ENCODE measurements at places on chromosomes 16 and 17.
A peak's percentile ranks its signal among the peaks of the same experiment; 100 is the strongest.

- DNase-seq: no peak
Measured at GRCh38 chr16:5366126-5366525, 268.5 kb upstream of the EEF2KMT start.

DNA sequence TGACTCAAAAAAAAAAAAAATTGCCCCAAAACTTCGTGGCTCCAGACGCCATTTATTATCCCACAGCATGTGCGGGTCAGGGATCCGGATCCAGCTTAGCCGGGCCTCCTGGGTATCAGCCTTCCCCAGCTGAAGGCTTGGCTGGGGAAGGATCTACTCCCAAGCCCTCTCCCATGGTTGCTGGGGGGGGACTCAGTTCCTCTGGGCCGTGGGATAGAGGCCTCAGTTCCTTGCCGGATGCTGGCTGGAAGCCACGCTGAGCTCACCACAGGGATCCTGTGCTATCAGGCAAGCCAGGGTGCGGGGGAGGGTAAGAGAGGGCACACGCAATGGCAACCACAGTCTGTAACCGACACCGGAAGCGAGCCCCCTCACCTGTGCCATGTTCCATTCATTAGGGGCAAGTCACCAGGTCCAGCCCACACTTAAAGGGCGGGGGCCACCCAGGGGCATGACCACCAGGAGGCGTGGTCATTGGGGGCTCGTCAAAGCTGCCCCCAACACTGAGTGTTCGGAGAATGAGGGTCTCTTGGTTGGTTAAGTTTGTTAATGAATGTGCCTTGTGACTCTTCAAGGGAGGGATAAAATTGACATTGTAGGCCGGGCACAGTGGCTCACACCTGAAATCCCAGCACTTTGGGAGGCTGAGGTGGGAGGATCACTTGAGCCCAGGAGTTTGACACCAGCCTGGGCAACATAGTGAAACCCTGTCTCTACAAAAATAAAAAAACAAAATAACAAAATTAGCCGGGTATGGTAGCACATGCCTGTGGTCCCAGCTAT is 210.0 kb upstream of the GSE1 start:
- DNase-seq: no peak

DNA sequence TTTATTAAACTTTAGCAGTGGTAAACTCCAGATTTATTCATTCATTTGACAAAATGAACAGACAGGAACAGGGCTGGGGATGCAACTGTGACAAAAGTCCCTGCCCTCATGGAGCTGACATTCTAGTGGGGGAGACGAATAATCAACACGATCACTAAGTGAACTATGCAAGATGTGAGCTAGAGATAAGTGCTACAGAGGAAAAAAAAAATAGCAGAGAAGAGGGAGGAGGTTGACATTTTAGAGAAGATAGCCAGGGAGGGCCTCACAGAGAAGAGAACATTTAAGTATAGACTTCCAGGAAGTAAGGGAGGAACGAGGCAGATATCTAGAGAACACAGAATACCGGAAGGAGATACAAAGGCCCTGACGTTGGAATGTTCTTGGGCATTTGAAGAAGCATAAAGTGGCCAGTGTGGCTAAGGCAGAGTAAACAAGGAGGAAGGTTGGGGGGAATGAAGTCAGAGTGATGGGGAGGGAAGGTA is 17.9 kb upstream of the AP1G1 start:
- no peak for DNase-seq

- peak; percentile 16 for DNase-seq
Measured at GRCh38 chr17:79023886-79024771, at the start of gene C1QTNF1. Gene C1QTNF1, plus strand, starts transcription at chr17:79024169. Its CDS starts 19,800 bp downstream, at chr17:79043969.

GRCh38 chr16:17939723-17940122 is 396.8 kb downstream of the NPIPA8 start:
- no peak for DNase-seq

DNA sequence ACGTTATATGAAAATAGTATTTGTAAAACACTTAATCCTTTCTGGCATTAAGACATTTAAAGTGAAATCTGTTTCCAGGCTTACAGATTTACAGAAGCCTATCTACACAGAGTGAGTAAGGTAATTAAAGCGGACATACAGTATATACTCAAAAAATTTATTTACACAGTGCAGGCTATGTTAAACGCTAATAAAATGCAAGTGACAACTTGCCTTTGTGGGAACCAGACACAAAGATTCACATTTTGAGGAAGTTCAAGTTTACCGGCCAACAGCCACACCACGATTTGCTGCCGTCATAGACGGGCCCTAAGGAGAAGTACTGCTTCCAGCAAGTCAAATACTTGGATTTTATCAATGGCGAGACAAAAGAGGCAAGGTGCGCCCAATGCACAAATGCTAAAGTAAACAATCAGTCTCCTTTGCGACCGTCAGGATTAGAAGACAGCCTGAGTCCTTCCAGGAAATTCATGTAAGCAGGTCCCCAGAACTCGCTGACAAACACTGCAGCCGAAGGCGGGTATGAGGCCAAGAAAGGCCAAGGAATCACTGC is 801 bp downstream of the VPS35 start:
- DNase-seq: no peak

DNA sequence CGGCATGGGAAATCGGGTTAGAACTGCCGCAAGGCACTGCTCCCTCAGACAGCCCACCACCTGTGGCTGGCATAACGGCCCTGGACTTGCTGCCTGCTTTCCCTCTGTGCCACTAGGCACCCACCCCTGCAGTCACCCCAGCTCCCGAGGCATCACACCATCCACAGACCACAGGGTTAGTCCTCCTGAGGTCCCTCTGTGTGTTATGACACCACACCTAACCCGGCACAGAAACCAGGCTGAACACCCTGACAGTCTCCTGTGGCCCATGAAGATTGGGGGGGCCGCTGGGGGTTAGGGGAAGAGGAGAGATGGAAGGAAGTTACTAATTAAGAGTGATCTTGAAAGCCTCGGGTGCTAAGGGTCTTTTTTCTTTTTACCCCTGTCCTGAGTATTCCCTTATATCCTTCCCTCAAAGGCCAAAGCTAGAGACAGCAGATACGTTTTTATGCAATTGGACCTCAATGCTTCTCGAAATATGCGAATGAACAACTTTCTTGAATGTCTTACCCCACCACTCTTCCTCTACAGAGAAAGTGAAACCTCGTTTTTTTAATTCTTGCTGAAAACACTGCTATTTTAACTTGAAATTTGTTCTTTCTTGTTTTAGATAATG is 7.0 kb downstream of the CYTH1 start:
- no peak for DNase-seq

- DNase-seq: no peak
Measured at GRCh38 chr16:48218473-48218872, 25.6 kb upstream of the LONP2 start.

DNA sequence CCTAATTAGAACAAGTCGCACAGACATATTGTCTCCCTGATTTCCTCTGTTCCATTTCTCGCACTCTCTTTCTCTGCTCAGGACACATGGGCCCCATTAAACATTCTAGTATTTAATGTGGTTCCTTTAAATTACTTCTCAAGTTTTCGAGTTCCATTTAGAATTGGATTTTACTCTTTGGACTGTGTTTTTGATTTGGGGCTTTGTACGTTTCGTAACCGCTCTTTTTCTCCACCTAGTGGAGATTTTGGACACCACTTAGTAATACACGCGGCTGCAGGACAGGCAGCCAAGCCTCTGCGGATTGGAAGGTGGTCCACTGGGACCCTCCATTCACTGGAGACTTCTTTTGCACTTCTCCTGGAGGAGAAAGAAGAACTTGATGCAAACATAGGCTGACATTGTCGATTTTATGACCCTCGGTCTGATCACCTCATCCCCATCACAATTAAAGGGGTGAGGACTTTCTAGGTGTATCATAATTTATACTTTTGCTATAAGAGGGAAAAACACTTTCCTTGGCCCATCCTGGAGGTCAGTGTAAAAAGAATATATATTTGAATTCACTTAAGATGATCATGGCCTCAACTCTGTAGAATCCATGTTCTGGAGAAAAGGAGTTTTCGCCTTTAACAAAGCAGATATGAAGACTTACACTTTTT is 85.7 kb downstream of the NOG start:
- no peak for DNase-seq

DNA sequence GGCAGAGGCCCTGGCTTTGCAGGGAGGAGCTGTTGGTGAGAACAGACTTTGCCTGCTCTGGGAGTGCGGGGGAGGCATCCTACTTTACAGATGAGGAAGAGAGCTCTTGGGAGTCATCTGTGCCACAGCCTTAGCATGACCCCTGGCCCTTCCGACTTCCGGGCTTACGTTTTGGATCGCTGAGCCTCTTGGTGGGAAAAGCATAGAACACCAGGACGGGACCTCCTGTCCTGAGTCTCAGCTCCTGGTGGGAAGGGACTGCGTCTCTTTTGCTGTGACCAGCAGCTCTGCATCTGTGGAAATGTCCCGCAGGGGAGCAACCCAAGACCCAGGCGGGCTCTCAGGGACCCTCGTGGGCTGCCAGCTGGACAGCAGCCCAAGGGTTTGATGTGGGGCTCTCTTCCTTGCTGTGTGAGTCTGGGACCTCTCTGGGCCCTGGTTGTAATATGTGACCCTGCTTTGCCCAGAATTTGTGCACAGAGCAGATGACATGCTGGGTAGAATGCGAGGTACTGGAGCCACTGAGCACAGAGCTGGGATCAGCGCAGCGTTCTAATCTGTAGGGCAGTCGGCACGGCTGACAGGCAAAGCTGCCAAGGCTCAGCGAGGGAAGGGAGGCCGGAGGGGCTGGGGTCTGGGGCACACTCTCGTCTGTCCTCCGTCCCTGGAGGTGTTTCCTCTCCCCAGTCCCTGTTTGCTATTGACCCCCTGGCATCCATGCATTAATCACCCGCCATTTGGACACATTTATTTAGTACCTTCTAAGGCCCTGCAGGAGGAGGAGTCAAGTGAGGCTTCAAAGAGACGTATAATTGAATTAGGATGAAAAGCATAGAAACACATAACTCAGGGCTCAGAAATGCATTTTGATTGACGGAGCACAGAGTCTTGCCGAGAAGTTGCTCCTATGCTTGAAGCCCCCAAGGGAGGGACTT is 64.0 kb downstream of the NT5M start:
- no peak for DNase-seq

DNA sequence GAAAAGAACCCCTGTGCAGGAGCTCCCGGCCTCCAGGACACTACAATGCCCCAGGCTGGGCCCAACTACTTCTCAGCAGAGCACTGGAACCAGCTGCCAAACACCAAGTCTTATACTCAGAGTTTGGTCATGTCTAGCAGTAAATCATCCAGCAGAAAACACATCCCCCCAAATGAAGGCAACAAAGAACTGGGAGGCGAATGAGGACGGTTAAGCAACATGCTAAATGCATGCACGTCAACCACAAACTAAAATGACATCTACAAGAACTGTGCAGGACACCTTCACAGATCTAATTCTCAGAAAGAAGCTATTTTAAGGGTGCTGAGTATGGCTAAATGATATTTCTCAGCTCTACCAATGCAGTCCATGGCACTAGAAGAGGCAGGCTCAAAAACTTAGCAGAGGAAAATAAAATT is 7.6 kb upstream of the IRX5 start:
- no peak for DNase-seq

GRCh38 chr17:80817321-80817845 is 174.3 kb upstream of the CHMP6 start:
- no peak for DNase-seq

DNA sequence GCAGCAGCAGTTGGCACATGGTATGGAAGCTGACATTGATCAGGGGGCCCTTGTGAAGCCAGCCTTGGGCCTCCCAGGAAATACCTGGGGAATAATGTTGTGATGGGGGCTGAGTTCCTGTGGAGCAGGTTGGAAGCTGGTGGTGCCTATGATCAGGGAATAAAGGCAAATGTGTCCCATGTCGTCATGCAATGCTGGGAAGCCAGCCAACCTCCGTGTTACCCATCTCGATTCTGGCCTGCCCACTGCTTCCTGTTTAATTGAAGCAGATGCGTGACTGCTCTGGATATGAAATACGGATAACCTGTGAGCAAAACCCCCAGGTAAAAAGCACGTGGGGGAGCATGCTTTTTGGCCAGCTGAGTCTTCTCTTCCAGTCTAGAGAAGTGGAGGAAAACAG is 580.4 kb upstream of the HSBP1 start:
- no peak for DNase-seq

DNA sequence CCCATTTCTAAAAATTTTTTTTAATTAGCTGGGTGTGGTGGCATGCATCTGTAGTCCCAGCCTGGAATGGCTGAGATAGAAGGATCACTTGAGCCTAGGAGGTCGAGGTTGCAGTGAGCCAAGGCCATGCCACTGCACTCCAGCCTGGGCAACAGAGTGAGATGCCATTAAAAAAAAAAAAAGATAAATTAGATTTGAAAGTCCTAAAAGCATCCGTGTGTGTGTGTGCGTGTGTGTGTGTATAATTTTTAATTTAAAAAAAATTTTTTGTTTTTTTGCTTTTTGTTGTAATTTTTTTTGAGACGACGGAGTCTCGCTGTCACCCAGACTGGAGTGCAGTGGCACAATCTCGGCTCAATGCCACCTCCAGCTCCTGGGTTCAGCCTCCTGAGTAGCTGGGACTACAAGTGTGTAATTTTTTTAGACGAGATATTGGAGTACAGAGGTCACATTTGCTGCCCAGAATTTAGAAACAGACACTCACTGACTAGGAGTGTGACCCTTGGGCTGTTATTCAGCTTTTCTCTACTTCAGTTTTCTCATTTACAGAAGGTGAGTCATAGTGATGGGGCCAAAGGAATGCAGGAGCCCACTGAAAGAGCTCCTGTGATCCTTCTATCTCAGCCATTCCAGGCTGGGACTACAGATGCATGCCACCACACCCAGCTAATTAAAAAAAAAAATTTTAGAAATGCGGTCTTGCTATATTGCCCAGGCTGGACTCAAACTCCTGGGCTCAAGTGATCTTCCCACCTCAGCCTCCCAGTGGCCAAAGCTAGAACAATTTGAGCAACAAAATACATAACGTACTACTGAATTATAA is 25.5 kb upstream of the TBX4 start:
- peak; percentile 77 for DNase-seq
